Activated B cell treated with CpG ODN at 0.5 μM for 24 hours (primary cell): ENCODE measurements at places on chromosomes 1 and 21.

GRCh38 chr21:26098772-26099397 is 71.7 kb downstream of the APP start:
- peaks cover under 1% of the 10 kb centered on the region for H3K36me3 ChIP-seq
- H3K27ac ChIP-seq: no peak overlapping the region
- no peaks in the 10 kb centered on the region for H3K4me1 ChIP-seq
- no peak overlapping the region for H3K4me3 ChIP-seq
- no peak for DNase-seq
- H3K27me3 ChIP-seq: no peaks in the 10 kb centered on the region

DNA sequence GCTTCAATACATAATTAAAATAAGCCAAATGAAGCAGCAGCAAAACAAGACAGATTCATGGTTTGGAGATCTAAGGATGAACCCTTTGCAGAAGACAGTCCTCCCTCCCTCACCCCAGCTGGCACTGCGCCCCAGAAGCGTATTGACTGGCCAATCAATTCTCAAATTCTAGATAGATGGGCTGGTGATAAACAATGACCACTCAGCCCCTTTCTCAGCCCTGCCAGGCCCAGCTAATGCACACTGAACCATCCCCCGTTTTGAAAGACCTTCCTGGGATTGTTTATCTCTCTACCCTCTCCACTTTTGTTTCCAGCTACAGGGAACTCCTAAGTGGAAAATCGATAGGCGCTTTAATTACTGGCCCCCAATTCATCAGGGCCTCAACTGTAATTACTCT is 29.0 kb downstream of the TNR start:
- H3K27me3 ChIP-seq: no peaks in the 10 kb centered on the region

DNA sequence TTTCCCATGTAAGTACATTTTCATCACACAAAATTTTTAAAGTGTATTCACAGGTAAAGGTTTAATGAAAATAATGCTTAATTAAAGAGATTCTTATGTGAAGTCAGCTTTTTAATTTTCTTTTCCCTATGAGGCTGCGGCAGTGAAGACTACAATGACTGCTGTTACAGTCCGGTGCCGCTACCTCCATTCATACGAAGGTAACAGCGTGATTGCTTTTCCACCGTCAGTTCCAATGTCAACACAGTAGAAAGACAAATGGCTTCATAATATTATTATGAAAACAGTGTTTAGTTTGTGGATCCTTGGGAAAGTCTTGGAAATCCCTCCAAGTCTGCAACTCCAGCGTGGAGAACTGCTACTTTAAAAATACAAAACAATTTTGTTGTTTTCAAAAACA is 254.9 kb upstream of the NRIP1 start:
- no peak for DNase-seq
- H3K4me3 ChIP-seq: no peak overlapping the region
- no peaks in the 10 kb centered on the region for H3K36me3 ChIP-seq
- H3K27ac ChIP-seq: no peak overlapping the region
- no peaks in the 10 kb centered on the region for H3K27me3 ChIP-seq
- H3K4me1 ChIP-seq: no peaks in the 10 kb centered on the region

DNA sequence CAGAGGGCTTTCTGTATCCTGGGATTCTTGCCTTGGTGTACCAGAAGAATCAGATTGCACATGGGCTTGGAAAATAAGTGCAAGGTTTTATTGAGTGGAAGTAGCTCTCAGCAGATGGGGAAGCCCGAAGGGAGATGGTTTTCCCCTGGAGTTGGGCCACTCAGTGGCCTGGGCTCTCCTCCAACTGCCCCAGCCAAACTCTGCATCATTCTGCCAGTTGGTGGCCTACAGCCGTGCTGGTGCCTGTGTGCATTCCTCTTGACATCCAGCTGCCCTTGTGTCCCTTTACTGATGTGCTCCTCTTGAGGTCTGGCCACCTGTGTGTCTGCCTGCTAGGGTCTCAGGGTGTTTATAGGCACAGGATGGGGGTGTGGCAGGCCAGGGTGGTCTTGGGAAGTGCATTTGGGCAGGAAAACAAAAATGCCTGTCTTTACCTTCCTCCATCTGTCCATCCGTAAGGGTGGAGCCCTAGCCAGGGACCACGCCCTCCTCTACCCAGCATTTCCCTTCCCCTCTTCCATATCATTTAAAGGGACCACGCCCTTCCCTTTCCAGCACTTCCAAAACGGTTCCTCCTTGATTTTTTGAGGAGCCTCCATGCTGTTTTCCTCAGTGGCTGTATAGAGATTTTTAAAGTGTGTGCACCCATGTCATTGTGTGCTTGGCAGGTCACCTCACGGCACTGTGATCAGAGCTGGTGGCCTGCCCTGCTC is 18.9 kb downstream of the SNAP47 start:
- DNase-seq: no peak
- H3K4me3 ChIP-seq: no peak overlapping the region
- H3K36me3 ChIP-seq: peaks cover 61% of the 10 kb centered on the region
- no peaks in the 10 kb centered on the region for H3K27me3 ChIP-seq

DNA sequence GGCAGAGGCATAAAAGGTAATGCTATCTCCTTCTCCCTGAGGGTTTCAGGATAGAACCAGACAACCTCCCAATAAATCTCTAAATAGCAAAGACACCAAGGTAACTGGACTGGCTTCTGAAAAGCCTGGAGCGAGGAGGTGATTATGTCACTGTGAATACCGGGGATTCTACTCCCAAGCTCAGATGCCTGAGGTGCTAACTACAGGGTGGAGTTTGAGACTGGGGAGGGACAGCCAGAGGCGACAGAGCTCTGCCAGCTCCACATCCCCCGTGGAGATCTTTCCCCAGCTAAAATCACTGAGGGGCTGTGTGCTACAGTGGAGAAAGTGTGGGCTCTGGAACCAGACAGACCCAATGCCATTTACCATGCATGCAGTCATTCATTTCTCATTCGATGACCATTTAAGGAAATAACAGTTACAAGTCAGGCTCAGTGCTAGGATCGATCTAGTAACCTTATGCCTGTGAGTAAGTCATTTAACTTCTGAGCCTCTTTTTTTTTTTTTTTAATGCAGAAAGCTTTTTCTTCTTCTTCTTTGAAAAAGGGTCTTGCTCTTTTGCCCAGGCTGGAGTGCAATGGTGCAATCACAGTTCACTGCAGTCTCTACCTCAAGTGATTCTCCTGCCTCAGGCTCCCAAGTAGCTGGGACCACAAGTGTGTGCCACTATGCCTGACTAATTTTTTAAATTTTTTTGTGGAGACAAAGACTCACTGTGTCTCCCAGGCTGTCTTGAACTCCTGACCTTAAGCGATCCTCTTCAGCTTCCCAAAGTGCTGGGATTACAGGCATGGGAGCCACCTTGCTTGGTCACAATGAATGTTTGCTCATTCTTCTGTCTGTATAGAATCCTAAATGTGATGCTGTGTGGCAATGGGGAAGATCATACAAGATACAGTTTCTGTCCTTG is 8.1 kb upstream of the SLC45A3 start:
- H3K27me3 ChIP-seq: no peaks in the 10 kb centered on the region
- H3K36me3 ChIP-seq: no peaks in the 10 kb centered on the region
- peaks cover 6% of the 10 kb centered on the region for H3K4me1 ChIP-seq
- no peak for DNase-seq
- no peak overlapping the region for H3K4me3 ChIP-seq
- no peak overlapping the region for H3K27ac ChIP-seq

DNA sequence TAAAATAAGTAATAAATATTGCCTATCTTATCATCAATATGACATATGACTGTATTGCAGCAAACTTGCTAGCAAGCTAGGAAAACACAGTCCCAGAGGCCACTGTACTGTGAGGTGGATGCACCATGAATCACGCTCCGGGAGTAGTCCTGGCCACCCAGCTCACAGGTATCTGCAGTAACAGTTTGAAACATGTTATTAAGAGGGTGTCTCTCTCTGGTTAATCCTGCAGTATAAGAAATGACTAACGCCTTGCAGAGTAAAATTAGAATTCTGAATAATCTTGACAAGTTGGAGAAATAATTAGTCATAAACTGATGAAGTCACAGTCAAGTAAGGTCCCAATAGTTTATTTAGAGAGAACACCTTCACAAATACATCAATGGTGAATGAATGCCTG is 34.0 kb upstream of the DPT start:
- H3K27ac ChIP-seq: no peak overlapping the region
- no peaks in the 10 kb centered on the region for H3K27me3 ChIP-seq
- DNase-seq: no peak
- H3K36me3 ChIP-seq: no peaks in the 10 kb centered on the region

GRCh38 chr1:155553349-155553748 is 9.3 kb downstream of the ASH1L start:
- H3K4me3 ChIP-seq: no peak overlapping the region

- H3K27me3 ChIP-seq: no peaks in the 10 kb centered on the region
- H3K27ac ChIP-seq: peak overlapping the region; percentile 97
- peaks cover 80% of the 10 kb centered on the region for H3K36me3 ChIP-seq
- no peak for DNase-seq
- peak overlapping the region; percentile 99 for H3K4me3 ChIP-seq
Measured at GRCh38 chr1:155910621-155911121, 478 bp downstream of the RIT1 start.

DNA sequence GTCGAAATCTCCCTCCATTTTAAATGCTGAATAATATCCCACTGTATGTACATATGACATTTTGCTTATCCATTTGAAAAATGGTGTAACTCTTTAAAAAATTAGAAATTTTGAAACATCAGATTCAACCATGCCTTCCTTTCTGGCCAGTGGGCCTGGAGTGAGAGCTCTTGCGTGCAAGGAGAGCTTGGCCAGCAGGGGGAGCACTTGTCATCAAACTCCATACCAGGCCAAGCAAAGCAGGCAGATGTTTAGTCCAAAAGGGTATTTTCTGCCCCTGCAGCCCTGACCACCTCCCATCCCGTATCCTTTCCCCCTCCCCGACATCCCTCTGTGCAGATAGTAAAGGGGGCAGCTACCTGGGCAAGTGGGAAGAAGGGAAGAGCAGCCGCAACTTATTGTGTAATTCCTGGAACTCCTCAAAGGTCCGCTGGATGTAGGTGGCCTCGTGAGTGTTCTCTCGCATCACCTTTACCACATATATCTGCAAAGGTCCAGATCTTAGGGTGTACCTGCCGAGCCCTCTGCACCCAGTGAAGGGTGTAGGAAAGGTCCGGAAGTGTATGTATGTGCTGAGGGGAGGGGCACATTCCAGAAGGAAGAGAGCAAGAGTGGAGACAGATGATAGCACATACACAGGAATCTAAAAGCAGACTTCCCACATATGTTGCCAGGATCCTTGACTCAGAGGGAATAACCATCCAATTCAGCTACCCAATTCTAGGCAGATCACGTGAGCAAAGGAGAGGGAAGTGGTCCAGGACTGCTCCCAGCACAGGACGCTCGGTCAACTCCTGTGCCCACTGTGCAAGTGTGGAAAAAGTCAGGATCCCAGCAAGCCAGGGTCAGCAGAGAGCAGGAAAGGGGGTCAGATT is 19.9 kb upstream of the PPP1R15B start:
- H3K36me3 ChIP-seq: peaks cover 90% of the 10 kb centered on the region
- H3K27ac ChIP-seq: peak overlapping the region; percentile 41
- H3K27me3 ChIP-seq: no peaks in the 10 kb centered on the region
- peak; percentile 70 for DNase-seq
- H3K4me3 ChIP-seq: no peak overlapping the region

- peaks cover 6% of the 10 kb centered on the region for H3K4me1 ChIP-seq
- peaks cover 3% of the 10 kb centered on the region for H3K27me3 ChIP-seq
- no peaks in the 10 kb centered on the region for H3K36me3 ChIP-seq
- H3K4me3 ChIP-seq: no peak overlapping the region
- no peak for DNase-seq
Measured at GRCh38 chr1:245718123-245718522, 563.3 kb downstream of the KIF26B start.

GRCh38 chr1:94327001-94327690 is 89.8 kb upstream of the ARHGAP29 start:
- peaks cover 37% of the 10 kb centered on the region for H3K27me3 ChIP-seq
- no peak for DNase-seq
- H3K36me3 ChIP-seq: no peaks in the 10 kb centered on the region
- no peak overlapping the region for H3K4me3 ChIP-seq

DNA sequence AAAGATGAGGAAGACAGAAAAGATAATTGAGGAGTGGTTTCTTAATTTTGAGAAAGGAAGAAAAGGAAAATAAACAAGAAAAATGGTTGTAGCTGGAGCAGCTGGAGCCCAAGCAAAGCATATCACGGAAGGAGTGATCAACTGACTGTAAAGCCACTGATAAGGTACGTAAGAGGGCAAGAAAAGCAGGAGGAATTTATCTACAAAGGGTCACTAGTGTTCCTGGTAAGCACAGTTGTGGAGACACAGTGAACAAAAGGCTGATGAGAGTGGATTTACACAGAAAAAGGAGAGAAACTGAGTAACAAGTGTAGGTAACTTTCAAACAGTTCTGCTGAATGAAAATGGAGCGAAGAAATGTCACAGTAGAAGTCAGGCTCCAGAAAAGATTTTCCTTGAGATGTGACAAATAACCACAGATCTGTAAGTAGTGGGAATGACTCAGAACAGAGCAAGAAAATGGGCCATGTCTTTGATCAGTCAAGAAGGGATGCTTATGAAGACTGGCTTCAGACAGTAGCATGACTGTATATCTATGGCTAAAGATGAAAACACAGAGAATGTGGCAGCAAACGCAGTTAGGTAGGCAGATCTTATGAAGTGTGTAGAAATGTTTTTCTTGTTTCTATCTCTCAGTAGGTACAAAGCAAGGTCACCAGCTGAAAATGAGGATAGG is 45.6 kb upstream of the RBM34 start:
- H3K4me1 ChIP-seq: no peaks in the 10 kb centered on the region
- H3K36me3 ChIP-seq: peaks cover 50% of the 10 kb centered on the region
- DNase-seq: no peak
- no peak overlapping the region for H3K27ac ChIP-seq
